ENCODE measurements at places on chromosomes 4 and X.
A peak's percentile ranks its signal among the peaks of the same experiment; 100 is the strongest.

DNA sequence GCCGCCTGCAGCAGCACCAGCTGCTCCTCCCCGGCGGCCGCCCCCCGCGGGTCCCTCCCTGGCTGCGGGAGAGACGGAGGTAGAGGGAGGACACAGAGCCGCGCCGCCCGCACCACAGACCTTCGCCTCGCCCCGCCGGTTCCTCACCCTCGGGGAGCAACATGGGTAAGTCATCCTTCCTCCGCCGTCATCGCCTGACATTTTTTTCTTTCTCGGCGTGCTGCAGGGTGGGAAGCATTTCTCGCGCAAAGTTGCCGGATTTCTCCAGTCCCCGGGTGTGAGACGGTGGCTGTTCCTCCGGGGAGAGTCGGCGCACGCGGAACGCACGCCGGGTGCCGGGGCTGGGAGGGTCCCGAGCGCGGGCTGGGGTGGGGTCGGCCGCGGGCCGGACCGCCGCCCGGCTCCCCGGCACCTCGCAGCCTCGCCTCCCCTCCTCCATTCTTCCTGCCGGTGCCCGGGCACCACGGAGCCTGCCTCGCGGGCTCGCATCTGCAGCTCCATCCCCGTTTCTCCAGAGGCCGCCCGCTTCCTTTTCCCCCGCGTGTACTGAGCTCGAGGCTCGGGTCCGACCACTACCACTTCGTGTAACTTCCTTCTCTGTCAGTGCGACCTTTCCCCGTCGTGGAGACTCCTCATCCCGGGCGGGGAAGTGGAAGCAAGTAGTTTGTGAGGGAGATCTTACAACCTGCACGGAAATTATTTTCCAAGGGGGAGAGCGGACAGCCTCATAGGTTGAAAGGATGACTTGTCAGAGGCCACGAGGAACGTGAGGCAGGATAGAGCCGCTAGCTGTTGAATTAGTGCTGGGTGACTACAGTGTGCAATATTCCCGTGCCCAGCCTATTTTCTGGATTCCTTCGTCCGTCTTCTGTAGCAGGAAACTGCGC lies 464 bp downstream of the RAP1GDS1 start:
- peak; percentile 40 for DNase-seq

- DNase-seq: no peak
These were observed 22.2 kb downstream of the GUCY1A1 start for GRCh38 chr4:155688860-155689259.

DNA sequence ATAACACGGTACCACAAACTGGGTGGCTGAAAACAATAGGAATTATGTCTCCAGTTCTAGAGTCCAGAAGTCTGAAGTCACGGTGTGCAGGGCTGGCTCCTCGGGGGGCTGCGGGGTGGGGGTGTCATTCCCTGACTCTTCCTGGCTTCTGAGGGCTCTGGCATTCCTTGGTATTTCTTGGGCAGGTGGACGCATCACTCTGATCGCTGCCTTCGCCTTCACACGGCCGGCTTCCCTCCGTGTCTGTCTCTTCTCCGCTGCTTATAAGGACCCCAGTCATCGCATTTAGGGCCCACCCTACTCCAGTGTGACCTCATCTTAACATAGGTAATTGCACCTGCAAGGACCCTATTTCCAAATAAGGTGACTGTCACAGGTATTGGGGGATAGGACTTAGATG lies 134.6 kb downstream of the CPZ start:
- DNase-seq: no peak

- DNase-seq: peak; percentile 75
These were observed 101.6 kb downstream of the FAM193A start for GRCh38 chr4:2637956-2638552.

GRCh38 chrX:16320765-16321355 lies 153.6 kb downstream of the MAGEB17 start:
- DNase-seq: no peak

DNA sequence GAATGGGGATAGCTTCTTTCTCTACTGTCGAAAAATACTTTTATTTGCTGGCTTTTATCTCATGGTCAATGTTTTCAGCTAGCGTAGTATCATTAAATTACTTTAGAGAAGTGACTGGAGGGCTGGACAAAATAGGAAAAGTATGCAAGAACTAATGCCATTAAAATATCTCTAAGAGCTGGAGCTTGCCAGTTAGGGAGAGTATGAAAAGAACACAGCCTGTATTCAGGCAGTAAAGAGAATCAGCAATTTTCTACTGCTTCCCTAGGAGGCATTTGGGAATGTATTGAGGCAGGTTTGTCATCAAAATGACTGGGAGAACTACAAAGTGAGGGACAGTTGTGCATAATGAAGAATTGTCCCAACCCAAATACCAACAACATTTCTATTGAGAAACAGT lies 43.0 kb upstream of the FTHL17 start:
- no peak for DNase-seq

GRCh38 chr4:150072906-150073714 lies 5.1 kb upstream of the DCLK2 start:
- no peak for DNase-seq

DNA sequence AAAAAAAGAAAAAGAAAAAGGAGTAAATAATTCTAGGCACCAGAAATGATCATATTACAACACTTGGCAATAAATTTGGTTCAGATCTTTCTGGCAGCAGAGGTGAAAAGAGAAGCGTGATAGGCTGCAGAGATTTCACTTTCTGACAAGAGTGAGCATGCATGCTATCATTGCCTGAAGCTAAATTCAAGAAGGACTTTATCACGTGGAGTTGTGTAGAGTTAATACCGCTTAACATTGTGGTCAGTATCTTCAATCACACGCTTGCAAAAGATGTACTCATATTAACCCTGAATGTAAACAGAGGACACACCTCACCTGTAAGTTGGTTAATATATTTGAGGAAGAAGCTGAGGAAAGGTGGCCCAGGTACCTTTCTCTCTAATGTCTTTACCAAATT lies 31.4 kb upstream of the RBPJ start:
- DNase-seq: no peak

GRCh38 chr4:187390646-187391045 lies 604.9 kb upstream of the ZFP42 start:
- no peak for DNase-seq

GRCh38 chrX:20263474-20263873 lies 3.2 kb downstream of the RPS6KA3 start:
- DNase-seq: no peak

DNA sequence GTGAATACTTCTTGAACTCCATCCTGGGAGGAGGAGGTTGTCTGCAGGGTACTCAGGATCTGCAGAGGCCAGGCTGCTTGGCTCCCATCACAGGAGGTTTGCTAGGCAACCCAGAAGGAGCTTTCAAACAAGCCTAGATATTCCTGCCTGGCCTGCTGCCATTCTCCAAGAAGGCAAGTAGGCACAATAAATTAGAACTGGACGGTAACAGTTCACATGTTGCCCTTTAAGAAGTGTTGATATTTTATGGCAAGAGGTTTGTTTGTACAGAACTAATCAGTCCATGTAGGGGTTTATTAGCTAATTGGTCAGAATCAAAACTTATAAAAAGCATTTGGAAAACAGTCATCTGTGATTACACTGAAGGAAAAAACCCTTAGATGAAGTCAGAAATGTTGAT lies 39.3 kb downstream of the SYNPO2 start:
- DNase-seq: no peak

DNA sequence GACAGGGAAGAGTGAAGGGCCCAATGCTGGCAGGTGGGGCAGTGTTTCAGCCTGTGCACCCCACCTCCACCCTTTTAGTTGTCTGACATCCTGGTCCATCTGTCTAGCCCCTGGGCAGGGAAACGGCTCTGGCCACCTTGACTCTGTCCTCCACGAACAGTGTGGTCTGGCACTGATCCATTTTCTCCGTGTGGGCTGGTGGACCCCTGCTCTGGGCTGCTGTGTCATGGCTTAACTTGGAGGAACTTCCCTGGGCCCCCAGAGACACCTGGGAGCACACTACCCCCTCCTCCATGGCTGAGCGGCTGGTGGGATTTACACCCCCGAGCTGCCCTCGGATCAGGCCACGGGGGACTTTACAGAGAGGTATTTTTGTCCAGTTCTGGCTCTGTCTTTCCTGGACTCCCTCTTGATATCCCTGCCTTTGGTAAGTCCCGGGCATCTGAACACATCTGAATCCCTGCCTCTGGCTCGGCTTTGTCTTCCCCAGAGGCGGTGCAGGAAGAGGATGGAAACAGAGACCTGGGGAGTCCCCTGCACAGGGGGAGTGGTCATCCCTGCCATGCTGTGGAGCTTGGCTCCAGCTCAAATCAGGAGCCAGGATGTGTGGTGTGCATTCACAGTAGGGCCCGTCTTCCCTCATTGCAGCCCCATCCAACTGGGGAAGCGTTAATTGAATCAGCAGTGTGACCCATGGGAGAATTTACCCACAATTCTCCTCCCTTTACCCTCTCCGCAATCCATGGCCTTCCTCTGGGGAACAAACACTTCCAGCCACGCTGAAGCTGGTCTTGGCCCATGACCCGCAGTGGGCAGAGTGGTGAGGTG lies 6.3 kb upstream of the NKX1-1 start:
- no peak for DNase-seq

DNA sequence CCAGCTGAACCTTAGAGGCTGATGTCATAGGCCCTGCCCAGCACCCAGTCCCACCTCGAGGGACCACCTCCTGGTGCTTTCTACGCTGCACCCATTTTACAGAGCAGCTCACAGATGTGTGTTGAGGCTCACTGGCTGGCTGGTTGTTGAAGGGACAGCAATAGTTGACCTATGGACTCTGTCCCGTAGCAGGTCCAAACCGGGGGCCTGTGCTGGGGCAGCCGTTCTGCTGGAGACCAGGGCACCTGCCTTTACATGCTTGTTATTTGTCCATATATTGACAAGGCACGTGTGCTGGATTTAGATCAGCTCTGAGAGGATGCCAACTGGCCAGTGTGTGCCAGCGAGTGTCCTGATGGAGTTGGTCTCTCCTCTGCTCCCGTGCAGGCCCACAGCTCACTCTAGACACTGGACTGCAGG lies 58.1 kb downstream of the TNIP2 start:
- DNase-seq: no peak

GRCh38 chrX:69097451-69098236 lies 67.6 kb downstream of the PJA1 start:
- no peak for DNase-seq

DNA sequence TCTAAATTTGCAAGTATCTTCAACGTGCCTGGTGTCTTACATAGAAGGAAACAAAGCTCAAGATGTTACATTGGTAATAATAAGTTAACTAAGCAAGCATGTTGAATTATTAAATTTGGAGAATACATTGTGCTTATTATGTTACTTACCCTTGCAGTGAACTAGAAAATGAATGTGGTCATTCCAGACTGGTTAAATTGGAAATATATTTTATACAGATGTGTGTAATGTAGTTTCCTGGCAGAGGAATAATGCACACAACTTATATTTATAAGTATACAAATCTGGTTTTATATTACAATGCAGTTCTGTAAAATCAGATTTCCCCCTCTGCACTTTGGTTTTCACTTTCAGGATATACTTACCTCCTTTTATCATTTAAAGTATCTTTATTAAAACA lies 159.9 kb upstream of the SLIT2 start:
- no peak for DNase-seq

DNA sequence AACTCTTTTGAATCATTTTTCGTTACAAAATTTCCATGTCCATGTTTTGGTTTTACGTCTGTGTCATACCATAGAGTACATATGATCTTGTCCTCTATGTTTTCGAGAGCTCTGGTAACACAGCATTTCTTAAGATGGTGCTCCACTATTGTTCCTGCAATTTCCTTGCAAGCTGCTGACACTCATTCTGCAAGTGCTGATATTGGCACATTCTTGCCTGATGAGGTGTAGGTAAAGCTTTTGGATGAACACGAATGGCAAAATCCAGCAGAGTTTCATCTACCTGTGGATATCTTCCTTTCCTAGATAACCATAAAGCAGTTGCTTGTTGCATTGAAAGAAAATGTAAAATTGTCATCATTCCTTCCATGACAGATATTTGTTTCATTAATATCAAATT lies 41.3 kb downstream of the MAGEB17 start:
- DNase-seq: no peak

GRCh38 chrX:108348525-108348924 lies 89.7 kb downstream of the COL4A6 start:
- DNase-seq: no peak

DNA sequence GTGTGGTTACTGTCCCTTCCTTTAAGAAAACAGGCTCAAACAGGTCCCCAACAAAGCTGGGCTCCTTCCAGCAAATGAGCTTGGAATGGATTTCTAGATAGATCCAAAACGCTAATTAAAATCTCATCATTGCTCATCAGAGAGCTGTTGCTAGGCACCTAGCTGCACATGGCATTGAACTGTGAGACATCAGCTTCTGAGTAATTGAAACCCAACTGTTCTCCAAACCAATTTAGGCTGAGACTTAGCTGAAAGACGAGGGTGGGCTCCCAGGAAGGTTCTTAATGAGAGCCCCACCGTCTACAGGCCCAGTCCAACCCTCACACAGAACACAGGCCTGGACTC lies 59.1 kb downstream of the FAM184B start:
- no peak for DNase-seq

- no peak for DNase-seq
These were observed 50.8 kb downstream of the TMEM165 start for GRCh38 chr4:55446578-55446922.

GRCh38 chr4:142585411-142585810 lies 260.7 kb downstream of the INPP4B start:
- DNase-seq: no peak

GRCh38 chr4:54281054-54281766 lies 52.1 kb downstream of the PDGFRA start:
- no peak for DNase-seq

- peak; percentile 72 for DNase-seq
These were observed 323.1 kb downstream of the MAPK10 start for GRCh38 chr4:86036736-86037135.

GRCh38 chr4:187184508-187184907 lies 460.9 kb upstream of the FAT1 start:
- no peak for DNase-seq

DNA sequence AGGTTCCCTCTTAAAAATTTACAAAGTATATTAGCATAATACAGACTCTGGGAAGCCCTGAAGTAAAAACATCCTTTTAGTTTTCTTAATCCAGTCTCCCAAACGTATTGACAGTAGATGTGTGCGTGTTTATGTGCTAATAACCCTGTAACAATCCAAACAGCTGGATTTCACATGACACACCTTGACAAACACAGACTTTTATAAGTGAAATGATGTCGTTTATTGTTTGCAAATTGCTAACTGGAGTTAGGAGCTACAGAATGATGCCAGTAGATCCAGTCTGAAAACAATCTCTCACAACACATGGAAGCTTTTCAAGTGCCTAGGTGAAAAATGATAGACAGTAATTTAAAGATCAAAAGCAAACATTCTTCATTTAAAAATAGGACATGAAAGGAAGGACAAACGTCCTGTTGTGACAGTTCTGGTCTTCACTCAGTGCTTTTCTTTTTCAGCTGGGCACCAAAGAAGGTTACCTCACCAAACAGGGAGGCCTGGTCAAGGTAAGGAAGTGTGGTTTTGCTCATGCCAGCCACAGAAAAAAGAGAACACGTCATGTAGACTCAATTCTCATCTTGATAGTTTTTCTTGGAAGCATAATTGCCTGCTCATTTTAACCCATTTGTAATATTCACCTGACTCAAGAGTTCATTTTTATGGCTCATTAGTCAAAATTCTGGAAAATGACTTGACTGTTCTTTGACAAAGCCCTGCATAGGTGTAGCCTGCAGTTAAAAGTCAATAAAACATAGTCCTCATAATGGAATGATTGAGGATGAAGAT lies 32.9 kb downstream of the LAMTOR3 start:
- DNase-seq: peak; percentile 15
